ENCODE measurements at places on chromosomes 2 and 18. TPM values are rescaled to one million over a fixed set of nuclear protein-coding genes. Genes with fewer than 3 reads are reported as not detected.

Gene ABHD1
- total RNA-seq, result 2.9 TPM

Gene FMNL2
- 4.4 TPM for total RNA-seq

Gene LRRTM4
- total RNA-seq, result 0.83 TPM

Gene PLCL1
- 112 TPM for total RNA-seq

Gene LHCGR
- not detected for total RNA-seq

Gene GAL3ST2
- total RNA-seq, result 0.19 TPM

Gene FBXO41
- total RNA-seq, result 0.98 TPM

Gene BIRC6
- total RNA-seq, result 36.2 TPM

Gene MALL
- total RNA-seq, result 17.4 TPM

Gene FBXO15
- total RNA-seq, result 0.81 TPM

Data from heart right ventricle (tissue), 16 donors.